ENCODE measurements at places on chromosomes 7 and 10.

- DNase-seq: no peak
Observed at GRCh38 chr10:56319386-56319785, 41.7 kb downstream of the ZWINT start.

GRCh38 chr10:110420401-110421193, 77.1 kb upstream of the DUSP5 start:
- no peak for DNase-seq

- no peak for DNase-seq
Observed at GRCh38 chr7:3957472-3958108, 656.5 kb downstream of the SDK1 start.

GRCh38 chr10:108454793-108455192, 1290.3 kb upstream of the SORCS1 start:
- DNase-seq: no peak

DNA sequence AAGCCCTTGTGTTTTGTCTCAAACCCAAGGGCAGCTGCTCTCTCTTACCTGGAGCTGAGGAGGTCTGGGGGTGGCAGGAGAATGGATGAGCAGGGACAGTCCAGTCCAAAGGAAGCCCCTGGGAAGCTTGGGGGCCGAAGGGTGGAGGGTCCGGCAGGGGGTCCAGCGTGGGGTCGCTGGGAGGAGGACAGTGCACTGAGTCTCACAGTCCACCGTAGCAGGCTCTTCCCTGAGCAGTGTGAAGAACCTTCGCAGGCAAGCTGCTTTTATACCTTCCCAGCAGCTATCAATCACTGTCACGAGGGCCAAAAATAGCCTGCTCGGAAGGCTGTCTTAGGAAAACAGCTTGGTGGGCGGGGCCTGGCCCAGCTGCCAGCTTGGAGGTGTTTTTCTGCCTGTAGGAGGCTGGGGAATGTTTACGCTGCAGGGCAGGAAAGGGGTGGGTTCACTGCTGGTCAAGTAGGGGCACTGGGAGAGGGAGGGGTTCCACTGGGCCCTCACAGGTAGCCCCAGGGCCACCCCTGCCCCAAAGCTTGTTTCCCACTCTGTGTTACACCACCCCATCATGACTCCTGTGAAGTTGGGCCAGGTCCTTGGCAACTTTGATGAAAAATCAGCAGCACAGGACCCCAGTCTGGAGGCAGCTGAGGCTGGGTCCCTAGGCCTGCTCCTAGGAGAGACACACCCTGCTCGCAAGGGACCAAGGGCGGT, at the start of gene DEPP1:
DEPP1 (minus strand) TSS at position 240 of the 711 bp plus-strand sequence. CDS start 779 bp downstream, outside the sequence.
- DNase-seq: peak; percentile 93

DNA sequence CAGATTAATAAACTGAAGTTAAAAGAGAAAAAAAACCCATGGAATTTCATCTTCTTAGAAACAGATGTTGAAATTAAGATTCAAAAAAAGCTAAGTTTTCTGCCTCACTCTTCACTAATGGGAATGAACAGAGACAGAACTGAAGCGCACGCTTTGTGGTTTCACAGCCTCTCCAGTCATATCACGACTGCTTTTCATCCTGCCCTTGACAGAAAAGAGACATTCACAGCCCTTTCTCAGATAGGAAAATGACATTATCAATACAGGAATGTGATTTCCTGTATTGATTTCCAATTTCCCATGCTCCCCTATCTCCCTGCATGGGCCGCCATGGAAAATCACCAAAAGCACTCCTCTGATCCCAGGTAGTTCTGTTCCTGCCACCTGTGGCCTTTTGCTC, 108.2 kb downstream of the PFKFB3 start:
- no peak for DNase-seq

DNA sequence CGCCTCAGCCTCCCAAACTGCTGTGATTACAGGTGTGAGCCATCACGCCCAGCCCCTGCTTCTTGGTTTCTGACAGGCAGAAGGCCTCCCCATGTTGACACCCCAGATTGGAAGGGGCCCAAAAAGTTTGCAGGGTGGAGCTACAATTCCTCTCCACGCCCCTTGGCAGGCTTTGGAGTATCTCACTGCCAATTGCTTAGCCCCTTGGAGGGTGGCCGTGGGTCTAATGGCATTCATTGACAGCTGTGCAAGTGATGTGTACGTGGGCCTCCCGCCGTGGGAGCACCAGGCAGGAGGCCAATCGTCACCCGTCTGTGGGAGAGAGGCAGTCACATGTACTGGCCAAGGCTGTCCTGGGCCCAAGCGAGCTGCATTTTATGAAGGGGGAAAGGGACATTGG, 73.7 kb upstream of the PPIF start:
- DNase-seq: peak; percentile 80

DNA sequence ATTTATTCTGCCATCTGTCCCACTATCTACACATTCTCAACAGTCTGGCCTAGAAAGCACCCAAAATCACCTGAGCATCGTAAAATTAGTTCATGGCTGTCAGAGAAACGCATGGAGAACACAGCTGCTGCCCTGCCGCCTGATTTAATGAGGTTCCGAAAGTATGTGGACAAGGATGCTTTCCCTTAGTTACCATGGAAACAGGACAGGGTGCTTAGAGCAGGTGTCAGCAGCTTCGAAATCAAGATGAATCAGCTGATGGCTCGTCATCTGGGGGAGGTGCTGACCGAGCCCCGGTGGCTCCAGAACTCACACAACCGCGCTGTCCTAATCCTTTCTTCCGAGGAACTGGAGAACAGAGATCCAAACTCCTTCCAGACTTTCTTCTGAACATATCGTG, 151.5 kb downstream of the TEX36 start:
- no peak for DNase-seq

GRCh38 chr10:59980356-59980755, 74.0 kb upstream of the CCDC6 start:
- no peak for DNase-seq

DNA sequence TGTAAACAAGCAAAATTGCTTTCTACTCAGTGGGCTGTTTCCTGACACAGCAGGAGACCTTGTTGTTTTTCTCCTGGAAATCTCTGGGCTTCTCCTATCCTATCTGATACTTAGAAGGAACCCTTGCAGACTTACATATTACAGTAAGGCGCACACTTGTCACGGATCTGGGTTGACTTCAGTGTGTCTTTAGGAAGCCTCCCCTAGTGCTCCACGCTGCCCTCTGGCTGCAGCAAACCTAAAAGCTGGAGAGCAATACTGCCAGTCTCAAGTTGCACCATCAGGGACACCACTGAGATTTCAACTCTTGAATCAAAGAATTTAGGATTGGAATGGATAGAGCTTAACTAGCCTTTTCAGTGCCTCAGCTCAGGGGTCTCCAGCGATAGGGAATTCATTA, 495.3 kb downstream of the LRMDA start:
- DNase-seq: no peak

DNA sequence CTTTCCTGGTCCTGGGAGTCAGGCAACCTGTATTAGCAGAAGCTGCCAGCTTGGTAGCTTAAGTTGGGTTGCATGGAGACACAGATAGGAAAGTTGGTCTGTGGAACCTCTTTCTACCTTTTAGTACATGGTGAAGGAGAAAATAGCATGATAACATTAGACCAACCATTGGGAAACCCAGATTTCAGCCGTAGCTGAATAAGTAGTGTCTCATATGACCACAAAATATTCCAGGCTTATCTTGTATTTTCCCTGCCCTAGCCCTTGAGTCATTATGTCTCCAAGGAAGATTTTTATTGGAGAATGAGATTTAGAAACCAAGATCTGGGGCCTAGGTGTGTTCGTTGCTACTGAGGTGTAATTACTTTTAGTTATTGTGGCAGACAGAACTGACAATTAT, 67.2 kb downstream of the CCSER2 start:
- no peak for DNase-seq

DNA sequence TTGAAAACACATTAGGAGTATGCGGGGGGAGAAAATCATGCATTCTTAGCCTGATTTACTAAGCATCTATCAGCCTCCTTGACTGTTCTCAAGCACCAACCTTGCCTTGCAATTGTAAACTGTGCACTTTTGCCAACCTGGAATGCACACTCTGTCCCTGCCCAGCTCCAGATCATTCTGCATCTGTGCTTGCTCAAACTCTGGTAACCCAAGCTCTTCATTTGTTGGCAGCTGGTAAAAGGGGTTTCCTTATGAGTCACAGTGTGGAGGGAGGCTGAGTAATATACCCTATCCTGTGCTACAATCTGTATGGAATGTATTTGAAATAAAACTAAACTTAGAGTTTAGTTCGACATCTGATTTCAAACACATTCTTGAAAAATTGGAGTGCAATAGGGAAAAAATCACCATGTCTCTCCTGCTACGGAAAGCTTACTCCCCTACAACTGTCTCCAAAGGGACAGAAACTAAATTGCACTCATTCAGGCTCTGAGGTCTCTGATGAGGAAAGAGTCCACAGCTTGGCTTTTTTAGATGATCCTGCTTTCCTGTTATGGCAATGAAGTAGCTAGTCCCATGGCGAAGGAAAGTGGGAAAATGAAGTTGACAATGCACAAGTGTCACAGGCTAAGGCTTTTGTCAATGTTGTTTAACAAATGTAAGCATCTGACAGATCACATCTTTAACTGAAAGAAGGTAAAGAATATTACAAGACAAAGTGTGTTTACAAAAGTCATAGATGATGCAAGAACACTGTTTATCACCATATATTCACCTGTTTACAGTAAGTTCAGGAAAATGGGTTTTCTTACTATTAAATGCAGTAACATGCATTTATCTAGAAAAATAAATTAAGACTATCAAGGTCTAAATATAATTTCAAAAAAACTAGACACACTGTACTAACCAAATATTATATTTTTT, 61.9 kb downstream of the TES start:
- DNase-seq: no peak

GRCh38 chr10:124949543-124949942, 7.6 kb downstream of the ZRANB1 start:
- no peak for DNase-seq

GRCh38 chr7:77866786-77867536, 68.4 kb downstream of the PHTF2 start:
- no peak for DNase-seq

DNA sequence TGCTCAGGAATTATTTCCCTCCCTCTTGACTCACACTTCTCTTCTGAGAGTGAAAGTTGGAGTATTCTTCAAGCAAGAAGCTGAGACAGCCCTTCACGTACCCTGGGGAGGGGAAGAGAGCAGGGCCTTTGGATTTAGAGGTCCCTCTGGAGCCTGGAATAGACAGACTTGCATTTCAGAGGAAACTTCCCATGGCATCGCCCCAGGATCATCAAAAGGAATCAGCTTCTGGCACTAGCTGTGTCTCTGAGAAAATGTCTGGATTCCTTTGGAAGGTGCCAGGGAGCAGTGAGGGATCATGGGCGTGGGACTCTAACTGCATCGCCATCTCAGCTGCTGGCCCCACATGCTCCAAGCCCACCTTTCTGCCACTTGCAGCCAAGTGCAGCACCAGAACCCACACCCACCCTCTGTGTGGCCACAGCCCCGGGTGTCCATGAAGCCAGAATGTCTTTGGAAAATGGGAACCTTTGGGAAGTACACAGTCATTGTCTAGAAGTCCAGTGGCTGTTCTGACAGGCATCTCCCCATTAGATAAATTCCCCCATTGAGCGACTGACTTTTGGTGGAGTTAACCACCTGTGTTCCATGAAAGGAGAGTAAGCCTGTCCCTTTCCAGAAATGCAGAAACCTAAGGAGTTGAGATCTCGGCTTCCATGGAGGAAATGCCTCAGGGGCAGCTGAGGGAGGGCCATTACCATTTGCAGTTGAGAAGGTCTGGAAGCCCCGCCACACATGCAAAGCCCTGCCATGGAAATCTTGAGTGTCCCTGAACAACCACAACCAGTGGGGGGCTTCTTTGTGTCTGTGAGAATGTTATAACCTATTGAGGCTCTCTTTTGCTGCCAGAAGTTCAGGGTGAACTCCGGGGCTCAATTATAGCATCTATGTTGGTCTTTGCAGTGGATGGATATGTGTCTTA, 57.8 kb upstream of the GDF10 start:
- no peak for DNase-seq

GRCh38 chr7:4849390-4849789, 12.4 kb downstream of the PAPOLB start:
- no peak for DNase-seq

DNA sequence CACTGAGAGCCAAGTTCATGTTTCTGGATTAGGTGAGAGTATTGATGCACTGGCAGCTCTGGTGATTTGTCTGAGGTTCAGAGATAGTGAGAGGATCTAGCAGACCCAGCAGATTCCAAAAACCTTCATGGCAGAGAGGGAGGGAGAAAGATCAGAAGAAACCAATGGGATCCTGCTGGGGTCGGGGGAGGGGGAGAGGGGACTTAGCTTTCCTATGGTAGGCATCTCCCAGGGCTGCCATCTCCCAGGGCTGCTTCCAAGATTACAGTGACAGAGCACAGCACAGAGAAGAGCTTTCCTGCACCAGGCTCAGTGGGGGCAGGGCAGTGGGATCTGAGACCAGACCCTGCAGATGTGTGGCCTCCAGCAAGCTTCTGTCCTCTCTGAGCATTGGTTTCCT, 76.8 kb upstream of the GDF10 start:
- no peak for DNase-seq

DNA sequence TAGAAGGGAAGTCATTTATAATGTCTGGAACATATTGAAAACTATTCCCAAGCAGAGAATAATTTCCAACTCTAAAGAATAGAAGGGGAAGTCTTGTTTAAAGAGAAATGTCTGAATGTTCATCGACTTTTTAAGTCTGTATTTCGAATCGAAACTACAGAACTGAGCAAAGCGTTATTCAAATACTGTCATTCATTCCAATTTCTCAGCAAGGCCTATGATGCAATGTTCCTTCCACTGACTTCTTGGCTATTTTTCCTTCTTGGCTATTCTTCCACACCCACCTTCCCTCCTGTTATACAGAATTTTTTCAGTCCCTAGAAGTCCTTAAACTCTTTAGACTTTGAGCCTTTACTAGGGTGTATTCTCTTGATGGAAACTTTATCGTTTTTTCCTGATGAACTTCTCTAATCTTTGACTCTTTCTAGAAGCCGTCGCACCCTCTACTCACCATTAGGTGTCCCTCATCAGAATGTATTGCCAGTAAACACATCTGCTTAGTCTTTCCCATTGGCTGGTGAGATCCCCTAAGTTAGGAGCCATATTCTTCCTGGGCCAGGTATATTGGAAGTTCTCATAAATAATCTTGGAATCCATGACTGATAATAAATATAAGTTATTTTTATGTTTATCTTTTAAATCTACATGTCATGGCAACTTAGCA, 235.7 kb upstream of the CCDC6 start:
- no peak for DNase-seq

- no peak for DNase-seq
Observed at GRCh38 chr7:50184271-50184990, 91.4 kb upstream of the ZPBP start.

GRCh38 chr10:35605191-35605590, at the start of gene GJD4:
Gene GJD4, plus strand, starts transcription at chr10:35605341. Its CDS starts 227 bp downstream, at chr10:35605568.
- no peak for DNase-seq

DNA sequence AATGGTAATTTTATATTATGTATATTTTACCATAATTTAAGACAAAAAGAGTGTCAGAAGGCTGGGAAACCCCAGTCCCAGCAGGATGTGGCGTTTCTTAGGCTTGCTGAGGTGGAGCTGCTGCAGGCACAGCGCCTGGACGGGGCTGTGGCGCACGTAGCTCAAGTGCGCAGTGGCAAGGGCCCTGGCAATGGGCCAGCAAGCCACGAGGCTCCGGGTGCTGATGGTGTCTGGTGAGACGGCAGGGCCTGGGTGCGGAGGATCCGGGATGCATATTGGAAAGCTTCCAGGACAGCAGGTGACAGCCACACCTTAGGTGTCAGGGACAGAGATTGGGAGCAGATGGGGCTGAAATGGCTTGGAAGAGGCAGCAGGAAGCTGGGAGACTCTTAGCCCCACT, 37.2 kb downstream of the CLEC2L start:
- no peak for DNase-seq

GRCh38 chr10:66176772-66177171, 749.1 kb upstream of the LRRTM3 start:
- DNase-seq: no peak

GRCh38 chr10:86169506-86170254, 196.9 kb downstream of the GRID1 start:
- DNase-seq: no peak

All from Right ventricle myocardium inferior (tissue), 1 donor.